ENCODE measurements at places on chromosomes 6 and 20.
A peak's percentile ranks its signal among the peaks of the same experiment; 100 is the strongest.

- no peak for DNase-seq
These were observed 13.9 kb downstream of the DEF6 start for GRCh38 chr6:35311390-35312075.

- DNase-seq, result no peak
These were observed 14.4 kb downstream of the ADRM1 start for GRCh38 chr20:62317167-62317655.

DNA sequence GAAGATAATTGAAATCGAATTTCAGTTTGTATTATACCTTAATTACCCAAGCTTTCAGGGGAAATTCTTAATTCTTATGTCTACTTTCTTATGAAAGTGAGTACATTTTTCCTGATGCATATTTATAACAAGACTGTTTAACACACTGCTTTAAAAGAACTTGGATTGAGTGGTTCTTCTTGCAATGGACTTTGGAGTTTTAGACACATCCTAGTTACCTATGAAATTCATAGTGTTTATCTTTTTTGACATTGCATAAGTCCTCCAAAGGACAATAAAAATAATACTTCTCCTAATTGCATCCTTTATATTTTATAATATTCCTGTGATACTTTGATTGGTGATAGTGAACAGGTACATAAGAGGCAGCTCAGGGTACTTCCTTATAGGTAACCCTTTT lies 395.6 kb upstream of the FLRT3 start:
- DNase-seq, result no peak

GRCh38 chr20:7818477-7818876 lies 121.8 kb downstream of the HAO1 start:
- no peak for DNase-seq

- DNase-seq, result no peak
These were observed 138.1 kb downstream of the SOBP start for GRCh38 chr6:107627969-107628368.

DNA sequence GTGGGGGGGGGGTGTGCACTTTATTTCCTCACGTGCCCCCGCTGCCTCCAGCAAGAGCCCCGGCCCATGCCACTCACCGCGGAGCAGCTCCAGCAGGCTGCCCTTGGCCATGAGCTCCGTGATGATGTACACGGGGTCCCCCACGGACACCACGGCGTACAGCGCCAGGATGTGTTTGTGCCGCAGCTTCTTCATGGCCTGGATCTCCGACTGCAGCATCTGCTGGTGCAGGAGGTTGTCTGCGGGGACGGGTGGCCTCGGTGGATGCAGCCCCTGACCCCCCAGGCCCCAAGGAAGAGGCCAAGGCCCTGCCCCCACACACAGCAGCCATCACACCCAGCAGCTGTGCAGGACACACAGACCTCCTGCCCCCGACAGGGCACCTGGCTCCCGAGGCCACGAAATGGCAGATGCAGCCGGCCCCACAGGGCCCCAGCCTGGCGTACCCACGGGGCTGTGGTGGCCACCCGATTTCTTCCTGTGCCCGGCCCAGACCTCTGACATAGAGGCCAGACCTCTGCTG lies 4.7 kb downstream of the PTK6 start:
- DNase-seq, result no peak

DNA sequence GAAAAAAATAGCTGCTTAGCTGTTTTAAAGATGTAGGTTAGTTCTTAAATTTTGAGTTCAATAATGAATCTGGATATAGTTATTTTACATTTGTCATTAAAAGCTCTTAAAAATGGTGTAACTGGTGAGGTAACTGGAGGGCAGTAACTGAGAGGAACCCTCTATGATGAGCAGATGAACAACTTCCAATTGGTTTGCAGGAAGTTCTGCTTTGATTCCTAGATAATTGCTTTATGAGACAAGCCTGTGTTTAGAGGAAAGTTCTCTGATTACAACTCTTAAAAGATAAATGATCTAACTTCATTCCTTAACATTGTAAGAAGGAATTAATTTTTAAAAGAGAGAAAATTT lies 8.5 kb downstream of the MYLIP start:
- no peak for DNase-seq

DNA sequence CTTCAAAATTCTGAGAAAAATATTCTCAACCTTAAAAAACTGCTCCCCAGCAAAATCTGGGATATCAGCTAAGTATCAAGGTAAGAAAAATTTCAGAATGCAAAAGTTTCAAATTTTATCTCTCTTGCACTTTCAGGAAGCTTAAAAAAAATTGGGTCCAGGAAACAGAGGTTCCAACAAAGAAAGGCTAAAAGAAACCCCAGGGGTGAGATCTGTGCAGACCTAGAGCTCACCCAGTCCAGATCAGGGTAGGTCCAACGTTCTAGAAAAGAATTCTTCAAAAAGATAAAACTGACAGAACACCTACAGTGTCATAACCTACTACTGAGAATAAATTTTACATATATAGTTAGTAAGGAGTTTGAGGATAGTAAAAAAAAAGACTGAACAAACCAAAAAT lies 23.5 kb downstream of the ILRUN start:
- no peak for DNase-seq

DNA sequence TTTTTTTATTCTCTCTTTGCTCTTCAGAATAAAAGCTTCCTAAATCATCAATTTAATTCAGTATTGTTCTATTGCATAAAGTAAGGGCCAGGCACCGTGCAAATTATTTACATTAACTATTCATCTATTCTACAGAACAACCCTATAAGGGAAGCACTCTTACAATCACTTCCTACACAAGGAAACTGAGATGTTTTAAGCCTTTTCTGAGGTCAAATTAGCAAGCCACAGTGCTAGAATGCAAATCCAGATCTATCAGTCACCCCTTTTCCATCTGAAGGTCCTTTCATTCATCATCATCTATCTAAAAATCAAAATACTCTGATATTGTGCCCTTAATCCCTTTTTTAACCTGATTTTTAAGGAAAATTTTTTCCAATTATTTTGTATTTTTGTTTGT lies 31.2 kb downstream of the FRK start:
- DNase-seq, result no peak

GRCh38 chr20:19628570-19629134 lies 129.4 kb upstream of the RIN2 start:
- DNase-seq, result peak; percentile 30

DNA sequence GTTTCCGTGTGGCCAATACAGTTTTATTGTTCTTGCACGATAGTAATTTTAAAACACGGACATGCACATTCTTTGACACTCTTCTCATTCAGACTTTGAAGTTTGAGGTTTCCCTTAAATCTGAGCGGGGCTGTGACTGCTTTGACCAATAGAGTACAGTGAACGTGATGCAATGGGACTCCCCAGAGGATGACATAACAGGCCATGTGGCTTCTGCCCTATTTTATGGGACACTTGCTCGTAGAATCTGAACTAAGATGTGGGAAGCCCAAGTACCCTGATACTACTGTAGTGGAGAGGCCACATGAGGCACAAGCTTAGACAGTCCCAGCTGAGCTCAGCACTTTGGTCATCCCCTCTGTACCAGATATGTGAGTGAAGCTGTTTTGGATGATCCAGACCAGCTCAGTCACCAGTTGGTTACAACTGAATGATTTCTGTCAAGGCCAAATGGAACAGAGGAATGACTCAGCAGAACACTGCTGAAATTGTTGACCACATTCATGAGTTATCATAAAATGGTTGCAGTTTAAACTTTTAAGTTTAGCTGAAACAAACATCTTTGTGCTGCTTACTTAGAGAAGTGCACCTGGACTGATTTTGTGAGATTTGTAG lies 279.4 kb downstream of the RFPL4B start:
- DNase-seq, result no peak

DNA sequence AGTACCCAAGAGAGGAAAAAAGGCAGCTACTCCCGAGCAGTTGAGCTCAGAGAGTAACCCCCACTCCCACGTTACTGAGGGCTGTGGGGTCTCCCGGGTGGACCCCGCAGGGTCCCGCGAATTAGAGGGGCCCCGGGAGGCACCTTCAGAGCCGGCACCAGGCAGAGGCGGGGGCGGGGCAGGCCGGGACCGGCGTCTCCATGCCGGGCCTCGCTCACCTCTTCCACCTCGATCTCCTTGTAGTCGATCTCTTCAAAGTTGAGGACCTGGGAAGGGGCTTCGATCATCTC lies 381 bp downstream of the MAP3K7 start:
- no peak for DNase-seq

- DNase-seq, result no peak
These were observed 21.4 kb downstream of the BHLHE23 start for GRCh38 chr20:62985444-62985778.

GRCh38 chr6:54680531-54680930 lies 166.0 kb upstream of the FAM83B start:
- DNase-seq, result no peak

DNA sequence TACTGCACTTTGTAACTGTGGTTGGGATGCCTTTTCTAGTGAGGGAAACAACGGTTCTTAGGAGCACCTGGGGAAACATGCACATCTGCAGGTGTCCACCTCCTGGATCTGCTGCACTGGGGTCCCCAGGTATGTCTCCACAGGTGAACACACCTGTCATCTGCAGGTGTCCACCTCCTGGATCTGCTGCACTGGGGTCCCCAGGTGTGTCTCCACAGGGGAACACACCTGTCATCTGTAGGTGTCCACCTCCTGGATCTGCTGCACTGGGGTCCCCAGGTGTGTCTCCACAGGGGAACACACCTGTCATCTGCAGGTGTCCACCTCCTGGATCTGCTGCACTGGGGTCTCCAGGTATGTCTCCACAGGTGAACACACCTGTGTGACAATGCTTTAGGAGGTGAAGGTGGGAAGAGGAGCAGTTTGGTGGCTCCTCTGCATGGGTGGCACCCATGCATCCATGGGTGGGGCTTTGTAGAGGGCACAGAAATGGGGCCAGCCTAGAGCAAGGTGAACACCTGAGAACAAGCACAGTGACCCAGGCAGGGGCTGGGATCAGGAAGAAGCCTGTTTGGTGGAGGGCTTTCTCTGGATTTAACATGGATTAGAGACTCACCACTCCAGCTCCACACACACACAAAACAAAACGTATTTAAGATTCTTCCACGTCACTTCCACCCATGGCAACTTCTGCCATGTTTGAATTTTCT lies 206.0 kb upstream of the CDH4 start:
- DNase-seq, result no peak

- DNase-seq, result no peak
These were observed 14.4 kb downstream of the REPS1 start for GRCh38 chr6:138973466-138974153.

All from non-pigmented ciliary epithelial cell (primary cell).